Left ventricle myocardium inferior (tissue), 1 donor: ENCODE measurements at places on chromosomes 7 and 10. TPM values are rescaled to one million over a fixed set of nuclear protein-coding genes. Genes with fewer than 3 reads are reported as not detected.

The ZPBP gene
- total RNA-seq, result not detected

DNA sequence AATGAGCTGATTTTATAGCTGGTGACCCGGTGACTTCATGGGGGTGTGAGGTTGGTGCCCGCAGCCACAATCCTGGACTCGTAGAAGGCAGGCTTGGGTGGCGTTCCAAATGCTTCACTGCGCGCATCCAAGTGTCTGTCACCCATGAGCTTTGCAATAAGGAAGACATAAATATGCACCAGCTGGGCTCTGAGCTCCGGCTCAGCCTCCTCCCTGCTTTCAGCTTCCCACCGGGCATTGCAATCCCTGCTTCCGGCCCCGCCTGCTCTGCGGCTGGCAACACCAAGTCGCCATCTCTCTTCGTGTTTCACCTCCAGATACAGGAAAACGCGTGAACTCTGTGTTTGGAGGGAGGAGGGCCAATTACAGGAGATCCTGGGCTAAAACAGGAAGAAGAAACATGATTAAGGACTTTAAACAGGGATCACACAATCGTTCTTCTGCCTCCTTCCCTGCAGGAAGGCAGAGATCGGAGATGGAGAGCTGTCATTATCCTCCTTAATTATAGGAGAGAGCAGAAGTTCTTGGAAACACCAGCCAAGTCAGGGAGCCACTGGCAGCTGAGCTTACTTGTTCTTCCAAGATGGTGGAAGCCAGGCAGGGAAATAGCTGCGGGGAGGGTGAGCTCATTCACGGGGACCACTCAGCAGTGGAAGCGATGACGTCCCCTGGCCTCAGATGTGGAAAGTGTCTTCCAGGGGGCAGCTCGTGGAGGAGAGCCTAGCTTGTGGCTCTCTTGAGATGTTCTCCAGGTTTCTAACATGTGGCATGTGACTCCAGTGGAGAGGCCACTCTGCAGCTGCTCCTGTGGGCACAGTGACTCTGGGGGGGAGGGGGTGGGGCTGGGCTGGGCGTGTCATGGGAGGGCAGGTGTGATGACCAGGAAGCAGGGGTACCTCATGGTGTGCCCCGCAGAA lies 134.9 kb downstream of the CAMK1D start:
- H3K4me3 ChIP-seq, result peak overlapping the region; percentile 44
- peaks cover 20% of the 10 kb centered on the region for H3K4me1 ChIP-seq
- no peak for DNase-seq
- H3K27ac ChIP-seq, result peak overlapping the region; percentile 81
- no peaks in the 10 kb centered on the region for H3K36me3 ChIP-seq

GRCh38 chr7:144903201-144903600 lies 67.3 kb upstream of the TPK1 start:
- no peak overlapping the region for H3K4me3 ChIP-seq
- H3K27me3 ChIP-seq, result no peaks in the 10 kb centered on the region
- DNase-seq, result no peak
- no peak overlapping the region for H3K27ac ChIP-seq
- H3K36me3 ChIP-seq, result no peaks in the 10 kb centered on the region

DNA sequence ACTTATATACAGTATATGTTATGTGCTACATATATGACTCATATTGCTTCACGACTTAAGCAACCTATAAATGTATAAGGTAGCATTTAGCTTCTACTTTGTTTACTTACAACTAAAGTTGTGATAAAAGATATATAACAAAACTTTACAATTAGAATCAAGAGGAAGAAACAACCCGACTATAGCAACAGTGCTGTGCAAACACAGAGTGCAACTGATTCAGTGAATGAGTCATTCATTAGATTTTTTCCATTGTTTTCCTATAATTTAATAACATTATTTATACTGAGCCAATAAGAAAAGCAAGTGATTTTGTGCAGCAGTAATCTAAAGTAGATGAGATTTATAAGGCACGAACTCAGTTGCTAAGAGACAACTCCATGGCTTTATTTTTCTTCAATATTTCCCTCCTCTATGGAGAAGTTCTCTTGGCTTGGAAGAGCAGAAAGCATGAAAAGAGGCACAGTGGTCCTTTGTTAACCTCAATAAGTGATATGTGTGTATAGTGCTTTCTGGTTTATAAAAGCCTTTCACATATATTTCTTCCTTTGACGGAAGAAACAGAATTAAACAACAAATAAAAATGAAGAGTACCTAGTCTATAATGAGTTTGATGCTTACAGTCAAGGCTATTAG lies 19.8 kb downstream of the CEP41 start:
- H3K4me1 ChIP-seq, result no peaks in the 10 kb centered on the region
- DNase-seq, result no peak
- no peak overlapping the region for H3K27ac ChIP-seq
- H3K4me3 ChIP-seq, result no peak overlapping the region
- H3K36me3 ChIP-seq, result no peaks in the 10 kb centered on the region
- H3K27me3 ChIP-seq, result no peaks in the 10 kb centered on the region
